Heart left ventricle (tissue), 16 donors: ENCODE measurements at places on chromosomes 4 and X.

GRCh38 chr4:1051472-1051871 is 40.0 kb downstream of the FGFRL1 start:
- no peak for DNase-seq

GRCh38 chrX:14802943-14803710 is 69.7 kb downstream of the FANCB start:
- DNase-seq, result no peak

- DNase-seq, result no peak
These were observed 6.9 kb upstream of the HELT start for GRCh38 chr4:185011408-185011807.

DNA sequence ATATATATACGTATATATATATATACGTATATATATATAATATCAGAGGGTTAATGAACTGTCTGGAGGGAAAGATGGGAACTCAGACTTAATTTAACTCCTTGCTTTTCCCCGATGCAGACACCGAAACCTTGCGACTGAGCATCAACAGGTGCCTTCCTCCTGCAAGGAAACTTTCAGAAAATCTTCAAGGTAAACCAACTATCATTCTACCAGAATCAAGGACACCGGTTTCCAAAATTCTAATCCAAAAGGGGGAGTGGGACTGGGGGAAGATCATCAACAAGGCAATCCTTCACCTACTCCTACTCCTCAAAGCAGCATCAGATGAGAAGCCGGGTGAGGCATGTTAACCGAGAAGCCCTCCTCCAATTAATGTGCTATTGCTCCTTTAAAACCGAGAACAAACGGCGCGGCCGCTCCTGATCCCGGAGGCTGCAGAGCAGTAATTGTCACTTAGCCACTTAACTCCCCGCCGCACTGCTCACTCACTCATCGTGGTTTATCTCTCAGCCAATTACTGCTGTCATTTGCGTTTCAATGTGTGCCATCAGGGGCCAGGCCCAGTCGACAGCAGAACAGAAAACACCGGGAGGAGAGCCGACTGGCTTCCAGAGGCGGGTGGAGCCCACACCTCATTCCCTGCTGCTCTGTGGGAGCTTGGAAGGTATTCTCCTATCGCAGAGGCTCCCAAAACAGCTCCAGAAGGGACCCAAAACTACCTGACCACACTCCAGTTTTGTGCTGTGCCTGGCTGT is 61.7 kb downstream of the MAML3 start:
- DNase-seq, result peak; percentile 41

DNA sequence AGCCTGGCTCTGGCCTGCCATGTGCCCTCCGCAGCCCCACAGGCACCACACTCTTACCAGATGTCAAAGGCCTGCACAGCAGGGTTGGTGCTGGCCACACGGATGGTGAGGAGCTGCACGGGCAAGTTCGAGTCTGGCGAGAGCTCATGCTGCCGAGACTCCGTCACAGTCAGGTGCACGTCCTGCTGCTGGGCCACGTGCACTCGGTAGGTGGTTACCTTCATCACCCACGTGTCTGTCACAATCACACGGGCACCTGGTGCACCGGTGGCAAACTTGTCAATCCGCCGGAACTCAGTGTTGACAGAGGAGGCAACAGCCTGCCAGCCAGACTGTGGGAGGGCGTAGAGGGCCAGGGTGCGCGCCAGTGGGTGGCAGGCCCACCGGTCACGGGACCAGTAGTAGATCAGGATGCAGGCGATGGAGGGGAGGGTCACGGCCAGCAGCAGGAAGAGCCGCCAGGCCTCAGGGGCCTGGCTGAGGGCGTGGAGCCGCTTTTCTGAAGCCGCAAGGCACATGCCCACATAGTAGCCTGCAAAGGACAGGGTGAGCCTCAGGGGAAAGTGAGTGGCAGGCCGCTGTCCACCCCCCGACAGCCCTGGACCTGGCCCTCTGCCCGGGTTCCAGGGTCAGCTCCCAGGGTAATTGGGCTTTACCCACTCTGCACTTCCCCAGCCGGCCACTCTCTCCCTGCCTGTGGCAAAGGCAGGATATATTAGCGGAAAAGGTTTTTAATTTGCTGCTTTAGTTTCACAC is 2.9 kb downstream of the TMEM129 start:
- DNase-seq, result no peak

- no peak for DNase-seq
These were observed 2.4 kb downstream of the C4orf46 start for GRCh38 chr4:158669310-158669709.

GRCh38 chrX:153708415-153708814 is 15.8 kb downstream of the BCAP31 start:
- peak; percentile 75 for DNase-seq

GRCh38 chr4:17932041-17932440 is 89.5 kb downstream of the LCORL start:
- DNase-seq, result no peak

- DNase-seq, result no peak
These were observed 6.3 kb upstream of the FGFR3 start for GRCh38 chr4:1786544-1787362.

GRCh38 chr4:89099034-89099433 is 12.3 kb upstream of the TIGD2 start:
- no peak for DNase-seq

GRCh38 chr4:168631241-168632162 is 134.7 kb downstream of the PALLD start:
- peak; percentile 80 for DNase-seq
